ENCODE measurements at places on chromosomes 2 and 18.

GRCh38 chr2:160984426-160985077, 175.7 kb upstream of the TANK start:
- no peak for DNase-seq

DNA sequence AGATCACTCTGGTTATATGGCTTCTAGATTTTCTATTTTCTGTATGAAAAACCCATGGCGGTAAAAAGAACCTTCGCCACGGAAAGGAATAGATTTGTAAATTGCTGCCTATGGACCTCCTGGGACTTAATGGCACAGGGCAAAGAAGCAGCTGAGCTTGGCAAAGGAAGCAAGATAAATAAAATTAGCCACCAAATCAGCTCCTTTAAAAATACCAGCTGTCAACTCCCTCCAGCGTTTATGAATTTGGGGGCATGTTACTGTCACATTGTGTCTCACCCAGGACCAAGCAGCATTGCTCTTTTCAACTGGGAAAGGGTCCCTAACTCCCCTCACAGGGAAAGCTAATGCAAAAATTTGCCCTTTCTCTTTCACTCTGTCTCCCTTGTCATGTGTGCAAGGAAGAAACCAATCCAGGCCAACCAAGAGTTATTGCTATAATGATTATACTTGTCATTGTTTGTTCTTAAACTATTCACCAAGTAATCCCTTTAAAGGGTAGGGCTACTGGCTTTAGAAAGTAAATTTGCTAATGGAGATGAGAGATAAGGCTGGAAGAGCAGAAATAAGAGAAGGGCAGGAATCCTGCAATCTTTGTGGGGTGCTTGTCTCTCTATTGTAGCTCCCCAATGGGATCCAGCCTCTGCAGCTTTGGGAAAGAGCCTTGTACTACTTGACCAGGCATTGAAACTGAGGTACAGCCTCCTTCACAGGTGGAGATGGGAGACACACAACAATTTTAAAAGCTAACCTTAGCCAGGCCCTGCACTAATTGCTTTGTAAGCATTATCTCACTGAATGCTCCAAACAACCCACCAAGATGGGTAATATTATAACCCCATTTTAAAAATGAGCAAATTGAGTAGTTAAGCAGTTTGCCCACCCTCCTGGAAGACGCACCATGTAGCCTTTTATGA, 119.1 kb upstream of the KLF7 start:
- DNase-seq = no peak

DNA sequence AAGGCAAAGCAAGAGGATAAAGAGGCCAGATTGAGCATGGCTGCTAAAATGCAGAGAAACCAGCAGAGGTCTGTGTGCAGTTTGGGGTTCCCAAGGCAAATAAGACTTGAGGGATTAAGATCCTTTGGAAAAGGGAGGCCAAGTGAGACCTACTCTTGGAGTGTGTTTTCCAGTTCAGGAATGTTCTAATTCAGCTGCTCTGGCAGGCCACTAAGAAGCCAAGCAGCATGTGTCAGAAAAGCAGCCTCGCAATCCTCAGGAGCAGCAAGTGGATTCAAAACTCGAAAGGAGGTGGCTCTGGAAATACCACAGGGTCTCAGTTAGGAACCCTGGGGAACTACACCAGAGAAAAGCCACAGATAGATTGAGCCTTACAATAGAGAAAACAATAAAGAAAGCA, 569.2 kb downstream of the METTL4 start:
- DNase-seq = no peak

- no peak for DNase-seq
Observed at GRCh38 chr2:110669079-110669478, 8.8 kb downstream of the BUB1 start.

- no peak for DNase-seq
Observed at GRCh38 chr18:46445522-46446313, 211.3 kb downstream of the LOXHD1 start.

GRCh38 chr2:76953733-76954347, 568.3 kb downstream of the LRRTM4 start:
- no peak for DNase-seq

- no peak for DNase-seq
Observed at GRCh38 chr2:216299588-216299987, 72.7 kb downstream of the MARCHF4 start.

DNA sequence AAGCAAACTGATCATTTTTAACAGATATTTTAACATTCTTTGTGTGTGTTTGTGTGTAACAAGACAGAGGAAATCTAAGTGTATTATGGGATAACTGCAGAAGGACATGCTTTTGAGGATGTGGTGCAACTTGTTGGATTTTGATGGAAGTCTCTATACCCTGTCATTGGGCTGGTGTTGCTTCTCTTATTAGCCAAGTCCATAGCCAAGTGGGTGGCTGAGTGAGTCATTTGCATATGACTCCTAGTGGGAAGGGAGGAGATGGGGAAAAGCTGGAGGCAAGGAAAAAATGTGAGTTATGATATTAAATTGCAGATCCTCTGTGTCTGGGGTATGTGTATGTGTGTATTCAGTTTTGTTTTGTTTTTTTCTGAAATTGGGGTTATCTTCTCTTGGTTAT, 879.9 kb downstream of the DCC start:
- no peak for DNase-seq

DNA sequence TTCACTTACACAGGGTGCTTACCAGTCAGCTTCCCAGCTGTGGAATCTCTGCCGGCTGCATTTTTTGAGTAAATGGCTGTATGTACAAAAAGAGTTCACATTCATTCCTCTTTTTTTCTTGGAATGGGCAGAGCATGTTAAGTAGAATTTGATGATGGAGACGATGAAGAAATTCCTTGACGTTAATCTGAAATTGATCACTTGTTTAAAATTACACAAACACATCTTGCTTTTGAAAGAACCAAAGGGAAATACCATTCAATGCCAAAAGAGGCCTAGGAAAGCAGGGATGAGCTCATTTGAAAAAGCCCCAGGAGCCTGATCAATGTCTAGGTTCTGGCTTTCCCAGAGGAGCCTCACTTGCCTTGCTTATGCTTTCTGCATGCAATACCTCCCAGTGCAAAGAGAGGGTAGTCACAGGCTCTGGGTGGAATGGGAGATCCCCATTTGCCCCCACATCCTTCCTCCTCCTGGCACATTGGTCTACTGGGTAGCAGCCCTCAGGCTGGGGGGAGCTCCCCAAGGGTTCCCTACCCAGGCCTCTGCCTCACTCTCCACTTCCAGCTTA, 12.3 kb upstream of the SMAD7 start:
- no peak for DNase-seq

- no peak for DNase-seq
Observed at GRCh38 chr2:192159208-192159607, 35.5 kb downstream of the TMEFF2 start.

DNA sequence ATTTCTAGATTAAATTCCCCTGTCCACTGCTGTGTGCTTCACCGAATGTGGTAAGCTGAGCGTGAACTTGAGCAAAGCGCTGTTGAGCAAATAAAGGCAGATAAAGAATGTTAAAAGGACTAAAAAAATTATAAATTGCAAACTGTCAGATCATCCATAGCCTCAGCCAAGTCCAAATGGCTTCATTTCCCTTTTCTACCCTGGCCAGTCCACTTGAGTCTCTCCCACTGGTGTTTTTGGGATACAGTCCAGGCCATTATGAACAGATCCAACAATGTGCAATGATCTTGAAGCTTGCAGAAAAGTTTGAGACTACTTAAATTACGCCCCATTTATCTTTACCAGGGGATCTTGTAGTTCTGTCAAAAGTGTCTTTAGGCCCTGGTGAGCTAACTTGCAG, 254.6 kb upstream of the PIK3C3 start:
- DNase-seq = no peak

DNA sequence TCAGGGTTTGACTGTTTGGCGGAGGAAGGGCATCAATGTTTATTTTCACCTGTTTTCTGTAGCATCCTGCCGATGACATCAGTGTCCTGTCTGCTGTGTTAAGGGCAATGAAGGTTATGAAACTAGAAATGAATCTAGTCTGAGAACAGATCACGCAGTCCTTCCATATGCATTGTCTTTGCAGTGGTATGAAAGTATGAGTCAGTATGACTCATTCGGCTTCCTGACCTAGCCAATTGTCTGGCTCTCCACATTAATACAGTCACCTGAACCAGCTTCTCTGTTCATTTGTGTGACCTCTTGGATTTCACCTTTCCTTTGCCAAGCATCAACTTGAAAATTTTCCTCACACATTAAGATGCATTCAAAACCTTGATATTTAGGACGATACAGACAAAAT, 353.8 kb downstream of the RND3 start:
- DNase-seq = no peak

- DNase-seq = no peak
Observed at GRCh38 chr2:224407241-224407701, 5.4 kb upstream of the FAM124B start.

DNA sequence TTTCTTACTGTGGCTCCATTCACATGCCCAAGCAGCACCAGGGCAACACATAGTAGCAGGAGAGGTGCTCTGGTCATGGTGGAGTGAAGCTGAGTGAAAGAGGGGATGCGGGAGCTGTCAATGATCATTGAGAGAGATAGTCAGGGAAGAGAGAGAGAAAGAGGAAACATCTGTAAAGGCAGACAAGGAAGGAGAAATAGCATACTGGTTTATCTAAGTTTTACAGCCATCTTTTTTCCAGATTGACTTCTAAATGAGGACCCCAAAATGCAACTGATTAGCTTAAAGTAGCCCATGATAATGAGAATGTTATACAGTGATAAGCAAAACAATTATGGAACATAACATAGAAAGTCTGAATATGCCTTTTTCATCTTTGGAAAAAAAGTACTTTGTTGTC, at the start of gene C2orf66:
Gene C2orf66, minus strand, starts transcription at position 96 of the 400 bp plus-strand sequence. Its CDS starts 19 bp downstream, at position 77.
- no peak for DNase-seq

GRCh38 chr18:76771192-76771799, 51.1 kb upstream of the ZNF236 start:
- no peak for DNase-seq

- no peak for DNase-seq
Observed at GRCh38 chr2:41417511-41417910, 630.3 kb upstream of the PKDCC start.

DNA sequence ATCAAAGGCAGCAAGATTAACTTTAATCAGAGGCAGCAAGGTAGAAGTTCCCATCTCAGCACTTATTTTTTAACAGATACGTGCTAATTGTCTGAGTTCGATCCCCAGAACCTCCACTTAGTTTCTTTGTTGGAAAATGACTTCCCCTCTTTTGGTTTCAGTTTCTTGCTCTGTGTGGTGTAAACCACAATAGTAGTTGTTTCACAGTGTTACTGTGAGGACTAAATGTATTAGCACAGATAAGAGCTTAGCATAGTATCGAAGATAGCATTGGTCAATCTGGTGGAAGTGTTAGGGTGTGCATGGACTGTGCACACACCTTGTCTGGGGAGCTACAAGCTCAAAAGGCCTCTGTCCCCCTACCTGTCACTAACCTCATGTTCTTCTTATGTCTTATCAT, 988.3 kb upstream of the GYPC start:
- DNase-seq = no peak

DNA sequence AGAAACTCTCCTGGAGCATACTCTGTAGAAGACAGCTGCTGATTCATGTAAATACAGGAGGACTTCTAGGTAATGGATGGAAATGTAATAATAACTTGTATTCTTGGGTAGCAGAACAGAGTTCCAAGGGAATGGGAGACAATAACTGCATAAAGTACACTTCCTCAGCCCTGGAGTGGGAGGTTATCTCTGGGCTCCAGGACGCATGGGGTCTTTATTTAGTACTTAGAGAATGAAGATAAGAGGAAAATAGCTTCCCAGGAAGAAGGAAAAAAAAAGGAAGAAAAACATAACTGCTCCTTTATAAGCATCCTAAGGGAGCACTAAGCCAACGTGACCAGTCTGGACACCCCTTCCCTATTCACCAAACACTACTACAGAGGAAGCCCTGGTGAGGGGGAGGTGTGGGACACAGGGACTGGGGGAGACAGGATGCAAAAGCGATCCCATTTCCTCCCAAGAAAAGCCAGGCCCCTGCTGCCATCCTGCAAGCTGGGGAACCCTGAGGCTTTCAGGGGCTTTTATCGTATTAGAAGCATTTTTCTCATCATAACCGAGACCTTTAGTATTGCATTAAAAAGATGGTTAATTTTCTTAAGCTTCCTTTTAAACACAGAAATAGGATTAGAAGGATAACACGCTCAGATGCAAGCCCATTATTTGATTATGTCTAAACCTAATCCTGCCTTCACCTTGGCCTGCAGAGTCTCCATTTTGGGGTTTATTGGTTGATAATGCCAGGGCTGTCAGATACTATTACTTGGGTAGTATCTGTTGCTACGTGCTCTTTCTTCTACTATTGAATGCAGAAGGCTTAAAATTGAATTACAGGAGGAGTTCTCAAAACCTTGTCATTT, 78.5 kb downstream of the KLF7 start:
- DNase-seq = no peak

- no peak for DNase-seq
Observed at GRCh38 chr2:205386109-205386508, 296.2 kb upstream of the NRP2 start.

- DNase-seq = no peak
Observed at GRCh38 chr18:65221736-65222135, 529.1 kb upstream of the CDH7 start.

Measured in ovary (tissue), 10 donors.